ENCODE measurements at places on chromosomes 3 and 15.

GRCh38 chr15:43440721-43441281 is 52.2 kb downstream of the TP53BP1 start:
- no peak for DNase-seq

DNA sequence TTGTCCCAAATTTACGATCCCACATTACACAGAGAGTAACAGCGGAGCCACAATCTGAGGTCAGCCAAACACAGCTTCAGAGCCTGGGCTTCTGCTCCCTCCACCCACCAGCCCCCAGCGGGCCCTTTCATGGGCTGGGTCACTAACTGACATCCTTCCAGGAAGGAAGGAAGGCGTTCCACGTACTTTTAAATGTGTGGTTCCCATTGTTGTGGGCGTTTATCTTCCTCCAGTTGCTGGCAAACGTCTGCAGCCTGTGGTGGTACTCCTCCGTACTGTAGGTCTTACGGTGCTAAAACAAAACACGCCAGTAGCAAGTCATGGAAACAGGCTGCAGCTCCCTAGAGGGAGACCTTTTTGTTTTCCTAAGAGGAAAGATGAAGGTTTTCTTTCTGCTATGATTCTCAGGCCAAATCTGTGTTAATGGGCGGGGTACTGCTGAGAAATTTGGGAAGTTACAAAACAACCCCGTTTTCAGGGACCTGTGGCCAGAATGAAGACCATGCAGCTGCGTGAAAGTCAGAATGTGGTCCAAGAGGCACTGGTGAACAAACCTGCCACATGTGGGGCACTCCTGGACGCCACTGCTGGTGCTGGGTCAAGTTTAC is 7.6 kb downstream of the CTSH start:
- no peak for DNase-seq

- no peak for DNase-seq
These were observed 29.4 kb downstream of the NR2F2 start for GRCh38 chr15:96359616-96360521.

- no peak for DNase-seq
These were observed 932 bp upstream of the PLCD1 start for GRCh38 chr3:38030126-38031021.

- no peak for DNase-seq
These were observed 1689.2 kb downstream of the OTOL1 start for GRCh38 chr3:163185721-163186350.

DNA sequence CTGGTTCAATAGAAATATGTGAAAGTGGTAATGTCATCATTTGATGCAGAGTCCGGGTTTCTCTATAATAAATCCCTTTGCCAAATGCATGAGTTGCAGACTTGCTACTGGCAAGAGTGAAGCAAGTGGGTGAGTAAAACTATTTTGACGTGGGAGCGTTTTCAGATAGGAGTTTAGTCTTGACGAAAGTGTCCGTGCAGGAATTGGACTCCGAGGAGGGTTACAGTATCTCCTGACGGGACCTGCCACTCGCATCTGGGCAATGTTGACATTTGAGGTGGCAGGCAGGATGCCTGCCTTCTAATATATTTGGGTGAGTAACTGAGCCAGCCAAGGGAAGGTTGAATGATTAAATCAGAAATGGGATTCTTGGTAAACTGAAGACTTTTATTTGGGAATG is 16.0 kb downstream of the CDV3 start:
- DNase-seq, result no peak

DNA sequence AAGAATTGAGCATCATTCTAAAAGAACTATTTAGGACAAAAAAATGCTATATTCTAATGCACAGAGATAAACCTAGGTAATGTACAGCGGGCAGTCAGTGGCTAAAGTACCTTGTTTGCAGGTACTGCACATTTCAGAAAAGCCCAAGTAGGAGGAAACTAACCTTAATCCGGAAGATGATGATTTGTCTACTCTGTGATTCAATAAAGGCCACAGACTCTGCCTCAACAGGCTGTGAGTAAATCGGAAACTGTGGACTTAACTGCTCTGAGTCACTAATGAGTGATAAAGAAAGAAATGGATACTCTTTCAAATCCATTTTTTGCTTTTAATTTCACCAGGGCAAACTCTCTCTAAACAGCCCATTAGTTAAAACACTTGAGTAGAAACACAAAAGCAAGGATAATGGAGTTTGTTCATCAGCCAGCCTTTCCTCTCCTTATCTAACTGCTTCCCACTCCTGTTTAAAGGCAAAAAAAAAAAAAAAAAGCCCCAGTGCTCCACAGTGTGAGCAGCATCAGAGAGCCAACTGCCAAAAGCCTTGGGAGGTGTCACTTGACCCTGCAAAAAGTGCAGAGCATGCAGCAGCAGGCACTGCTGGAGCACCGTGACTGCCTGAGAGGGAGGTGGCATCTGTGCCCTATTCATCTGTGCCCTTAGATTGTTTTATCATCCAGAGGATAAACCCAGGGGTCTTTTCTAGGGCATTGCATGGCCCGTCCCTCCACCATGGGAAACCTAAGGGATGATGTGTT is 187.7 kb downstream of the SATB1 start:
- DNase-seq, result no peak

GRCh38 chr15:50166216-50166615 is 15.8 kb upstream of the SLC27A2 start:
- DNase-seq, result no peak

DNA sequence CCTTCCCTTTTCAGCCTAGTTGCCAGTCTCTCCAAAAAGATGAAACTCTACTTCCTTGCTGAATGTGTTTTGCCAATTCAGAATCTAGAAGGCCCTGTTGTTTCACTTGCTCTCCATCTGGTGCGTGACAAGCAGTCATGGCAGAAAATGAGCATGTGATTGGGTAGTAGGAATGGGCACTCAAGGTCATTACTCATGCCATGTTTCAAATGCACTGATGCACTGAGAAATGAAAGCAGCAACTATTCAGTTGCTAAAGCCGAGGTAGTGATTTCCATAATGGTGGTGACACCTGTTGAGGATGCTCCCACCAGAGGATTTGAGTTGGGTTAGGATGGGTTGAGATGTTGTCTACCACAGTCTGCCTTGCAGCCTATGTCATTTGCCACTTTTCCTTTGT is 12.7 kb downstream of the ZBTB38 start:
- DNase-seq, result no peak

DNA sequence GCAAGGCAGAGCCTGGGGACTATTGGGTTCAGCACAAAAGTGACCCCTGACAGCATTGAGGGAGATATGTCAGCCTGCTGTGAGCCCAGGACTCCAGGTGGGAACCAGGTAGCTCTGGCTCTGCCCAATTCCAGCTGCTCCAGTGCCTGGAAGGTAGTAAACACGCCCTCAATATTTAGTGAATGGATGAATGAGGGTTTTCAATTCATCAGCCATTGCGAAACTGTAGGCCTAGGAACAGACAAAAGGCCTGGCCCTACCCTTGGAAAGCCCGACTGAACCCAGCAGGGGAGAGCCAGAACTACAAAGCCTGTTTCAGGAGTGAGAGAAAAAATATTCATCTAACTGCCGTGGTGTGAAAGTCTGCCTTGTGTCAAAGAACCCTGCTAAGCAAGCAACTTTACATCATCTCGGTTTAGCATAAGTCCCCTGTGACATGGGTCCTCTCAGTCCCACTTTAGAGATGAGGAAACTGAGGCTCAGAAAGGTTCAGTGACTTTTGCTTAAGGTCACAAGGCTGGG is 8.1 kb upstream of the CSK start:
- DNase-seq, result no peak

DNA sequence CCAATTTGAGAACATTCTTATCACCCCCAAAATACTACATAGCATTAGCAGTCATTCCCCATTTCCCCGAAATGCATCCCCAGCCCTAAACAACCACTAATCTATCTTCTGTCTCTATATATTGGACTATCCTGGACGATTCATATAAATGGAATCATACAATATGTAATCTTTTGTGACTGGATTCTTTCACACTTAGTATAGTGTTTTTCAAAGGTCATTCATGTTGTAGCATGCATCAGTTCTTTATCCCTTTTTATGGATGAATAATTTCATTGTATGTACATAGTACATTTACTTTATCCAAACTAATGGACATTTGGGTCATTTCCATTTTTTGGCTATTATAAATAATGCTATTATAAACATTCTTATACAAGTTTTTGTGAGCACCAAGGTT is 27.5 kb upstream of the EIF1B start:
- no peak for DNase-seq

GRCh38 chr15:68700455-68701123 is 120.1 kb downstream of the ANP32A start:
- DNase-seq, result no peak

DNA sequence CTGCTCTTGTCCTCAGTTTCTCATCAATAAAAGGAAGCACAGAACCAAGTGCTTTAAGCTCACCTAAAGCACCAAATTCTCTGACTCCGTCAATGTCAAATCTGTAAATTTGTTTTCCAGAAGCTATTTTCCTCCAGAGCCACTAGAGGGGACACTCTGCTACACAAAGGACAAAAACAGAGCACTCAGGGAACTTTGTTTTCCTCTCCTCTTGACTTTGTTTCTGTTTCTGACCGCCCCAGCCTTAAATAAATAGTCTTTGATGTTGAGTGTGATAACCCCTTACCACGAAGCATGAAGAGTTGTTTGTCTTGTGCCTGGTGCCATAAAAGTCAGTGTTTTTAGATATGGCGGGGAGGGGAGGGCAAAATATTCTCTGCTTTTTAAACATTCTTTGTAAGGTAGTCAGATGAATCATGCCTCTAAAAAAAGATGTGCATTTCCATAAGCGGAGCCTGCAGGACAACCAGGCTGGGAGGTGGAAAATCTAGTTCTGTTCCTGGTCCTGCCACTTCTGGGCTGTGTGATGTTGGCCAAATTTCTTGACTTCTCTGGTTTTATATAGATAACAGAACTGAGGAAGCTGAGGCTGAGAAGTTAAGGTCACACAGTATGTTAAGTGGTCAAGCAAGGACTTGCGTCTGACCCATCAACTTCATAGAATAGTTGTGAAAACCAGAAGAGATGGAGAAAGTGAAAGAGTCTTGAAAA is 7.3 kb upstream of the ZBTB38 start:
- DNase-seq, result no peak

DNA sequence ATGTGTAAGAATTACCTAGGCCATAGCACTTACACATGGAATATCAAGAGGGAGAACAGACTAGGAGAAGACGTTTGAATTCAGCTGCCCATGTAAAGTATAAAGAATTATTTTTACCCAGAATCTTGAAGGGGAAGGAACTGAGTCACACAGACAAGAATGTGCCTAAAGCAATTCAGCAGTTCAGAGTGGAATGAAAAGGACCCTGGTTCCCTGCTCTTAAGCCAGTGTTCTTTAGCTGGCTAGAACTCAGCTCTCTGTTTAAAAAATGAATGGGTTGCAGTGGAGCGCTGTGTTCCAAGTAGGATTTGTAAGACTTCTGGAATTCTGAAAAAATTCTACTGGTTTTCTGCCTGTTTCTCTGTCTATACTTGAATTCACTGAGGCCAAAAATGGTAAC is 440.2 kb downstream of the LPP start:
- DNase-seq, result no peak

DNA sequence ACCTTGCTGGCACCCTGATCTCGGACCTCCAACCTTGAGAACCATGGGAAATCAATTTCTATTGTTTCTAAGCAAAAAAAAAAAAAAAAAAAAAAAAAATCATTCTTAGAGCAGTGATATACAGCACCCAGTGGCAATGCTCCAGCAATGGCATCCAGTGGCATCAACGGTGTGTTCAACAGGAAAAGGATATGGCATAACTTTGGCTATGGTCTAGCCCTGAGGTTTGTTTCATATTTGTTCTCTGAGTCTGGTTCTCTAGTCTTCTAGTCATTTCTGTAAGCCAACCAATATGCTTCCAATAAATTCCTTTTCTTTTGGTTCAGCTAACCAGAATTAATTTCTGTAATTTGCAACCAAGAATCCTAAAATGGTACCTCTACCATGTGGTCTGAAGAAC is 19.2 kb downstream of the DENND4A start:
- DNase-seq, result no peak

- no peak for DNase-seq
These were observed 19.1 kb downstream of the TTC21A start for GRCh38 chr3:39126532-39127071.

GRCh38 chr3:44104043-44104442 is 137.6 kb upstream of the TOPAZ1 start:
- DNase-seq, result no peak

GRCh38 chr3:45819543-45819942 is 22.4 kb downstream of the LZTFL1 start:
- no peak for DNase-seq

- DNase-seq, result no peak
These were observed 6.9 kb downstream of the CMTM7 start for GRCh38 chr3:32398531-32398930.

GRCh38 chr15:39195961-39196486 is 384.9 kb upstream of the THBS1 start:
- DNase-seq, result no peak

GRCh38 chr3:185207931-185208746 is 45.7 kb downstream of the EHHADH start:
- no peak for DNase-seq

- no peak for DNase-seq
These were observed 64.7 kb upstream of the CCDC39 start for GRCh38 chr3:180743813-180744590.

GRCh38 chr3:126064627-126065258 is 19.2 kb downstream of the SLC41A3 start:
- no peak for DNase-seq

GRCh38 chr3:49841126-49841696 is 15.2 kb downstream of the TRAIP start:
- DNase-seq, result no peak

DNA sequence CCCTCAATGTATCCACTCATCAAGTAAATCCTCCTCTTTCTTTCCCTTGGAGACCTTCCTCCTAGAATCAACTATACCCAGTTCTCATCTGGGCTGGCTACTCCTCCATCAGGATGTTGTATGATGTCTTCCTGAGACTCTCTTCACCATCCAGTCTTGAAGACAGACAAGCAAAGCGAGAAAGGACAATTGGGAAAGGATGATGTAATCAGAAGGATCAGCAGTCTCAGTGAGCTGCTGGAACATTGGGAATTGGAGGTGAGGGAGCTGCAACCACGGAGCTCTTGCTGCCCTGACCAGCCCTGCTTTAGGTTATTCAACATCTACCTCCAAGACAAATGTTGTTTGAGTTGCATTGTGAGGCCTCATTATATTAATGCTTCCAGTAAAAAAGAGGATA is 48.0 kb upstream of the UBP1 start:
- no peak for DNase-seq
